ENCODE measurements at places on chromosomes 11 and 22.

DNA sequence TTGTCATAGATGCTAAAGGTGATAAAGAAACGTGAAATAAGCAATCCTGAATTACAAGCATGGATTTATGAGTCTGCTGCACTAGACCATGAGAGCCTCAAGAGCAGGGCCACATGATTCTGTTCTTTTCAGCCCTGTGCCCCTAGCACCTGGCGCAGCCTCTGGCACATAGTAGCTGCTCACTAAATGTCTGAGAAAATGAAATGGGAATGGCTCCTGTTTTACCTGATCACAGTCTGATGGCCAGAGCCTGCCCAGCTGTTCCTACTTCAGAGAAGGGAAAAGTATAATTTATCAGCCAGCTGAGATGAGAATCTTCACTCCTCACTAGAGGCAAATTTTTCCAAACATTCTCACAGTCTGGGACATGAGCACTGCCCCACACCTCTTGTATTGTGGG, 10.7 kb upstream of the PKNOX2 start:
- no peak for DNase-seq

- no peak for DNase-seq
Observed at GRCh38 chr11:27409049-27409448, 46.0 kb upstream of the CCDC34 start.

DNA sequence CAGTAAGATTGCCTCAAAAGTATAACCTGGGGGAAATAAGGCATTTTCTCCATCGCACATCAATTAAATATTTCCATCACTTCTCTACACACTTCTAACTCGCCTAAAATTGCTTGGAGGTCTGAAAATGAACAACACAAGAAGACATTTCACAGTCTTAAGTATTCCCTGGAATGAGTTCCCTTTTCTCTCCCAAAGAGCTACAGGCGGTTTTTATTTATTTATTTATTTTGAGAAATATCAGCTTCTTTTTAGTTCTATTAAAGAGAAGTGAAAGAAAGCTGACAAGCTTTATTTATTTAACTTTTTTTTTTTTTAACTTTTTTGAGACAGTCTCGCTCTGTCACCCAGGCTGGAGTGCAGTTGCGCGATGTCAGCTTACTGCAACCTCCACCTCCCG, 11.5 kb upstream of the PARVB start:
- no peak for DNase-seq

- DNase-seq: no peak
Observed at GRCh38 chr11:6233984-6234386, 451 bp downstream of the FHIP1B start.

DNA sequence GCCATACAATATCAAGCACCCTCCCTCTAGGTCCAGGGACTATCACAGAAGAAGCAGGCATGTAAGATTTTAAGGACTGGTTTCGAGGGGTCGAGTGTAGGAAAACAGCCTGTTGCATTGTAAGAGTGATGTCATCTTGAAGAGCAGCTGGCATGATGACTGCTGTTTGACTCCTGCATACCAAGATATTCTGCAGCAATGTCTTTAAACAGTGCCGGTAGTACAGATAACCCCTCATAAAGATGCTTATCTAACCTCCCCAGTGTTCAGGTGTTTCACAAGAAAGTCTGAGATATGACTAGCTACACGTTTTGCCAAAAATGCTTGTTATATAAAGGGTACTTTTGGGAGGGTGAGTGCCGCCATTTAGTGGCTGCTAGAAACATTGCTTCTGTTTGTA, 12.0 kb downstream of the FAM111A start:
- no peak for DNase-seq

GRCh38 chr22:46149512-46150033, 753 bp upstream of the PPARA start:
- DNase-seq: no peak

- no peak for DNase-seq
Observed at GRCh38 chr11:31813391-31814175, 2.5 kb upstream of the PAX6 start.

DNA sequence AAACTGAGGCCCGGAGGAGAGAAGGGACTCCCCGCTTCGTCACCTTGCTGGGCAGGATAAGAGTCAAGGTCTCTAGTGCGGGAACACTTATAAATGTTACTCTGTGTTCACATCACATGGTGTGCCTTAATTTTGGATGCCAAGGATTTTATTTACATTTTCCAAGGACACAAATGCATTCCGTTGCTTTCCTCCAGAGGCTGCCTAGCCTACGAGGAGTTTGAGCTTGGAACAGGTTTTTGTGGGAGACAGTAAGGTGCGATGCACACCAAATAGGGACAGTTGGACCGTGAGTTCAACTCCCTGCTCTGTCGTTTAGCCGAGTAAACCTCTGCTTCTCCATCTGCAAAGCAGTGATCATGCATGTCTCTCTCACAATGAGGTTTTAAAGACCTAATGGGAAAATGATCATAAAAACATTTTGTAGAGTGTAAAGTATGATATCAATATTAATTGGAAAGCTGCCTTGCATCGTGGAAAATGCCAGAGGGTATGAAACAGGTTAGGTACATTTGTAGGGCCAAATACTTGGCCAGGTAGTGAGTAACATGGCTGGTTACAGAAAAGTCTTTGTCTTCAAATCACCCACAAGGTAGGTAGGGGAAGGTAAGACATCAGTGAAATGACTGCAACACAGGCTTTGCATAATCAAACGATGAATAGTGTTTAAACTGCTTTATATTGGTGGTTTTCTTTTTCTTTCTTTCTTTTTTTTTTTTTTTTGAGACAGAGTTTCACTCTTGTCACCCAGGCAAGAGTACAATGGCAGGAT, 61.8 kb downstream of the ST3GAL4 start:
- no peak for DNase-seq

GRCh38 chr22:49693416-49693815, 134.3 kb downstream of the BRD1 start:
- DNase-seq: no peak

DNA sequence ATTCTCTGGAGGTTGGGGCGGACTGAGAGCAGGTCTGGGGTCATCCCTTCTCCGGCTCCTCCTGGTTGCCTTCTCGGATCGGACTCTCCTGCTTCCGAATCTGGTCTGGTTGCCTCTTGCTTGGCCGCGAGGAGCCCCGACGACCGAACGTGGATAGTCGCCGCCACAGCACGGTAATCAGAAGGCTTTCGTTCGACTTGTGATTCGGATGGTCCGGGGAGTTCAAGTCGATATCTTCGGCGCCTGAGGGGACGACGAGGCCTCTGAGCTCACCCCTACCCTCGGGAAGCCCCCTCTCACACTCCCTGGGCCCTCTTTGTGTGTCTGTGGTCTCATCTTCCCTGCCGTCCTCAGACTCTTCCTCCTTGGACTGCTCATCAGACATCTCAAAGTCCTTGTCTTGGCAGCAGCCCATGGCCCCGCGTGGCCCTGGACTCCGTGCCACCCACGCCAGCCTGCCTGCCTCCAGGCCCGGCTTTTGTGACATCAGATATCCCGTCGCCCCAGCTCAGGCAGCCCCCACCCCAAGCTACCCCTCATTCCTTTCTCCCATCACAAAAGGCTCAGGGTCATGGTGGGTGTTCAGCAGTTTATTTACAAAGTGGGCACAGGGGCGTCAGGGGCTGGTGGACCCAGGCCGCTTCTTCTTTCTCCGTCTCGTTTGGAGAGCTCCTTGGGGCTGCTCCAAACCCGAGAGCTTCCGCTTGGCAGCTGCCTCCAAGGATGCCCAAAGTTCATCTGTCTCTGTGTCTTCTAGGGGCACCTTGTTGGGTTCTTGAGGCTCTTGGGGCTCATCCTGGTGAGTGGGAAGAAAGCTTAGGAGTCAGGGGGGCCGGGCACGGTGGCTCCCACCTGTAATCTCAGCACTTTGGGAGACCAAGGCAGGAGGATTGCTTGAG, at the start of gene TEX54:
TSS of gene TEX54 (minus strand) at position 506 of the 899 bp plus-strand sequence.
- DNase-seq: no peak

DNA sequence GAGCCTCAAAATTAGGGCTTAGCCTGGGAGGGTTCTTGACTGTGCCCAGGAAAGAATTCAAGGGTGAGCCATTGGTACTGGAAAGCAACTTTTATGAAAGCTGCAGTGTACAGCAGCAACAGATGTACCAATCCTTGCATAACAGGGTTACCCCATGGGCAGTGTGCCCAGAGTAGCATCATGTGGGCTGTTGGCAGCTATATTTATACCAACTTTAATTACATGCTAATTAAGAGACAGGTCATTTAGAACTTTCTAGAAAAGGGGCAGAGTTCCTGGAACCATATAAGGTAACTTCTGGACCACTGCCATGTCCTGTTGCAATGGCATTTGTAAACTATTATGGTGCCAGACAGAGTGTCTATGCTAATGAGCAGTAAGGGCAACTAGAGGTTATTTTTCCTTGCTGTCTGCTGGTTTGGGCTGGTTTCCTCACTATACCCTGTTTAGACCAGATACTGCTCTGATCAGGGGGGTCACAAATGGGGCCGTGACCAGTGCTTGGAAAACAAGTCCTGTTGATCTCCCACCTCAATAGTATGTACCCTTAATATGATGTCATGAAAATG, 1120.5 kb upstream of the RAG2 start:
- no peak for DNase-seq

DNA sequence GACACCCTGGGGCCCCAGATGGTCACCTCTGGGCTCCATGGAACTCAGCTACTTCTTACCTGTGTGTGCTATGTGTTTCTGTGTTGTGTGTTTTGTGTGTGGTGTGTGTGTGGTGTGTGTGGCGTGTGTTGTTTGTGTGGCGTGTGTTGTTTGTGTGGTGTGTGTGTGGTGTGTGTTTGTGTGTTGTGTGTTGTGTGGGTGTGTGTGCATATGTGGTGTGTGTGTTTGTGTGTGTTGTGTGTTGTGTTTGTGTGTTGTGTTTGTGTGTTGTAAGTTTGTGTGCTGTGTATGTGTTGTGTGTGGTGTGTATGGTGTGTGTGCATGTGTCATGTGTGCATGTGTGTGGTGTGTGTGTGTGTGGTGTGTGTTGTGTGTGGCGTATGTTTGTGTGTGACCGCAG, 3.8 kb upstream of the WNT7B start:
- no peak for DNase-seq

DNA sequence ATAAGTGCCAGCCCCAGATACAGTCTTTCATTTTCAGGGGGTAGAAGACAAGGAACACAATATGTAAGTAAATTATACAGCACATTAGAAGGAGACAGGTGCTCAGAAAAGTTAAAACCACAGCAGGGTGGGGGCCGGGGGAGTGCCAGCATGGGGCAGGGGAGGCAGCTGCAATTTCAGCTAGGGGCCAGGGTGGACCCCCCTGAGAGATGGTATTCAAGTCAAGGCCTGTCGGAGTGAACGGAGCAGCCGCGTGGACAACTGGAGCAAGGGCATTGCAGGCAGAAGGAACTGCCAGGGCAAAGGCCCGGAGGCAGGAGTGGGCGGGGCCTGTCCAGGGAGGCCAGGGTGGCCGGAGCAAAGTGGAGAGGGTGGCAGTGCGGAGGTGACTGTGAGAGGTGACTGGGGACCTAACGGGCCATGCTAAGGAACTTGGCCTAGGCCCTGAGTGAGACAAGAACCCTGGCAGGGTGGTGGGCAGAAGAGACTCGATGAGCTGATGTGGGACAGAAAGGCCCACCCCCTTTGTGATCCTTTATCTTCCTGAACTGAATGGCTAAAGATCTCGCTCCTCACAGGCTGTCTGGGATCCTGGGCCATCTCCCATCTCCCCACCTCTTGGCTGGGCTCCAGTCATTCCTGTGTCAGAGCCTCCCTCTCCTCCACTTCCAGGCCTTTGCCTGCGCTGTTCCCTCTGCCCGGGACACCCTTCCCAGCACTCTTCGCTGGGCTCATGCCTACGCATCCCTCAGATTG, 22.4 kb upstream of the FLRT1 start:
- no peak for DNase-seq
